ENCODE measurements at places on chromosomes 7 and 10.

- DNase-seq = no peak
These were observed 330.9 kb downstream of the XPNPEP1 start for GRCh38 chr10:109592391-109592790.

GRCh38 chr10:109200646-109201045 is 722.7 kb downstream of the XPNPEP1 start:
- DNase-seq = no peak

- DNase-seq = no peak
These were observed 141.2 kb downstream of the LYZL1 start for GRCh38 chr10:29430101-29430500.

DNA sequence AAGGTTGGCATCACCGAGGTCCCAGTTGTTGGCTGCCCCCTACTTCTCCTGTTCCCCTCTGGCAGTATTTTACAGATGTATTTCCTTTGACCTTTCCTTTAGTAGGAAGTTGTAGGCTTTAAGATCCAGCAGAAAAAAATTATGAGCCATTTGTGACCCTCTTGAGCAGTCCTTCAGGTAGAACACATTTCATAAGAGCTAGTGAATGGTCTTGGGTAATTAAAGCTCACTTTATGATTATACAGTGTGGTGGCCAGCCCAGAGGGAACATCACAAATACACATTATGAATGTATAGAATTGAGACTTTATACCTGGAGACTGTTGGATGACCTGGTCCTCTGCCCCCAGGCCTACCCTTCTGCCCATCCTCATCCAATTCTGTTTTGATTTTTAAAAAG is 57.0 kb downstream of the KAT6B start:
- no peak for DNase-seq

DNA sequence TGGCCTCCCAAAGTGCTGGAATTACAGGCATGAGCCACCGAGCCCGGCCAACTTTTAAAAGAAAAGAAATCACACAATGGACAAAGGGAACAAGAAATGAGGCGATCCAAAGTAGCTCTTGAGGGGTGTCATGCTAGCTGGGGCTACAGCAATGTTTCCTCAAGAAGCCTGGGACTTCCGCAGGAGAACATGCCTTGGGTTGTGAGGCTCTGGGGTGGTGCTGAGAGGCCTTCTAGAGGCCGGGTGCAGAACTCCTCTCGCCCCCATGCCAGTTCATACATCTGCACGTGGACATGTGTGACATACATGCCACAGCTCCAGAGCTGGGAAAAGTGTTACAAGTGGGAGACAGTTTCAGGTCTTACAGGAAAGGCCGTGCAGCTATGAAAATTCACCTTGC is 238.2 kb downstream of the SKAP2 start:
- no peak for DNase-seq
